ENCODE measurements at places on chromosomes 13 and 19. TPM values are rescaled to one million over a fixed set of nuclear protein-coding genes. Genes with fewer than 3 reads are reported as not detected.
A peak's percentile ranks its signal among the peaks of the same experiment; 100 is the strongest.

DNA sequence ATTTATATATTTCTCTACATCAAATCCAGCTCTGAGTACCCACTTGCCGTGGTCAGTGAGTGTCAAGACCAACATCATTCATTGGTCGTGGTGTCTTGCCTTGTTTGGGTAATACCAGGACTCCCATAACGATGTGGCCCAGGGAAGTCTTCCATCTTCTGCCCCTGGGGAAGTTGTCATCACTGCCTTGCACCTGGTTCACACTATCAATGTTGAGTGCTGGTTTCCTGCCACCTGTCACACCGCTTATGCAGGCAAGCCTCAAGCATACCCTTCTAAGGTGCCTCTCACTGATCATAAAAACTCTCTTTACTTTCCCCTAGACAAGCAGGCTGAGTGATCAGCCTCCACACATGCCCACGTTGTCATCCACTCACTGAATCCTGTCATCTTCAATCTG, 382.4 kb downstream of the KCTD12 start:
- no peak for DNase-seq

- DNase-seq, result no peak
Observed at GRCh38 chr13:103349211-103349980, 283.2 kb upstream of the SLC10A2 start.

DNA sequence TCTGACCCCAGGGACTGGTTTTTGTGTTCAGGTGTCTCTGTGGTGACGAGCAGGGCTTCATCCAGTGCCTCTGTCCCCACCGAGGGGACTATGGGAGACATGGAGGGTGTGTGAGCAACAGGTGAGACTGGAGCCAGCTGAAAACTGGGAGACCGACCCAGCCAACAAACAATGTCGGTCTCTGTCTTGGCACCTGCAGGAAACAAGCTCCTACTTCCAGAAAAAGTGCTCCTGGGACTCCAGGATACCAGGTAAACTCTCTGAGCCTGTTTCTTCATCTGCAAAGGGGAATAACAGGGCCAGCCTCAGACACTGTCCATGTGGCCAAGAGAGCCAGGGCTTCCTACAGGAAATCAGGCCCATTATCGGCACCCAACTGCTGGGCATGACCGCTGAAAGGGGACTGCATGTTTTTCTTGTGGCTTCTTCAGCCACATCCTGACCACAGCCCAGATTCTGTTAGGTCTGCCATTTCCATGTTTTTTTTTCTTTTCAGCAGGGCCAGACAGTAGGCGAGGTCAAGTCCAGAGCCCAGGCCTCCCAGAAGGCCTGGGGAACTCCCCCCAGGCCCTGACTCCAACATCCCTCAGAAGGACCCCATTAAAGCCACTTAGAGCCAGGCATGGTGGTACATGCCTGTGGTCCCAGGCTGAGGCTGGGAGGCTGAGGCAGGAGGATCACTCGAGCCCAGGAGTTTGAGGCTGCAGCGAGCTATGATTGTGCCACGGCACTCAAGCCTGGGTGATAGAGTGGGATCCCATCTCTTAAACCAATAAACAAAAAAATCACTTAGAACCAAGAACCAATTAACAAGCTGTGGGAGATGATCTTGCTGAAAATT, 836 bp upstream of the BST2 start:
- no peak for DNase-seq

The ZNF627 gene
- total RNA-seq, result 3.4 TPM

GRCh38 chr13:59111751-59112171, 1052.0 kb downstream of the DIAPH3 start:
- DNase-seq, result no peak

The DACT3 gene
- 0.26 TPM for total RNA-seq

- no peak for DNase-seq
Observed at GRCh38 chr13:30799356-30799824, 64.0 kb downstream of the ALOX5AP start.

GRCh38 chr13:31605076-31605860, 134.1 kb upstream of the RXFP2 start:
- DNase-seq, result no peak

GRCh38 chr19:15259907-15260306, 27.7 kb upstream of the EPHX3 start:
- DNase-seq, result no peak

DNA sequence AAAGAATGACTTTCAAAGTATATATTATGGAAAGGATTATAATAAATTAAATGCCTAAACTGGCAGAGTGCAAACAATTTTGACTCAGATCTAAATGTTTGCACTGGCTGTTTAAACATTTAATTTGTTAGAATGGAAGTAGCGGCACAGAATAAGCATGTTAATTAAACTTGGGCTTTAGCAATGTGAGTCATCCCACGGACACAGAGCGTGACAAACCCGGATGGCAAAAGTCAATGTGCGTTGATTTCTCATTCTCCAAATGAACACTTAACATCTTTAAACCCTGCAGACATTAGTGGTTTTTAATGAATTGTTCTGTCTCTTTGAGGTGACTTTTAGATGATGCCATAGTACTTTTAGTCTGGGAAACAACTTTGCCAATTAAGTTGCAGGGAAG, 38.4 kb downstream of the PCDH8 start:
- DNase-seq, result no peak

- no peak for DNase-seq
Observed at GRCh38 chr13:23436680-23437079, 3.2 kb upstream of the SACS start.

The CNFN gene
- not detected for total RNA-seq

DNA sequence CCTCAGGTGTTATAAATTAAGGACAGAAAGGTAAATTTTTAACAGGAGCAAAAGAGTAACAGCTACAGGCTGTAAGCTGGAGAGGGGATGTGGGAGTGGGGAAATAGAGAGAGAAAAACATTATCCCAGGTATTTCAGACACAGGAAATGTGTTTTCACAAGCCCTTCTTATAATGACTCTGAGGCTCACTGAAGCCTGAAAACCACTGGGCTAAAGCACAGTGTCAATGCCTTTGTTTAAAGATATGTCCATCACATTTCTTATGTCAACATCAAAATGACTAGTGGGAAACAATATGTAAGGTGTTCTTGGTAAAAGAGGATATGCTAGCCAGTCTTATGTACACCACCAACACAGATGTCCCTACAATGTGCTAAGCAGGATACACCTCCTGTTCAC, 365.9 kb downstream of the FGF14 start:
- no peak for DNase-seq

DNA sequence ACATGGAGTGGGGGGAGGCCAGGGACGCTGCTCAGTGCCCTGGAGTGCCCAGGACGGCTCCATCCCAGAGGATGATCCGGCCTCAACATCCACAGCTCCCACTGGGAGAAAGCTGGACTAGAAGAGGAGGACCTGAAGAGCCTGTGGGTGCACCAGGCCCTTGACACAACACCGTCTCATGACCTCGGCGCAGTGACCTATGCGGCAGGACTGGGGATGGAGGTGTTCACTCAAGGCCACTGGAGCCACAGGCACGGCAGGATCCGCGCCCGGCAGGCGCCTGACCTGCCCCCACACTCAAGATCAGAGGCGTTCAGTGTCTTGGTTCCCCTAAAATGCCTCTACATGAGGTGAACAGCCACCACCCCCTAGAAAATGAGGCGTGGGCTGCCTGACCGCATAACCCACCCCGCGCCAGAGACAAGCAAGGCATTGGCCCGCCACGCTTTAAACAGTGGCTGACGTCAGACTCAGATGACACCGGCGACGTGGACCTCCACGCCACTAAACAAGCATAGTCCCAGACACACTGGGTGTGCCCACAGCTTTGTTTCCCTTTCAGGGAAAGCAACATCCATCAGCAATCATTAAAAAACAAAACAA, 8.0 kb downstream of the SGTA start:
- no peak for DNase-seq

The NKPD1 gene
- total RNA-seq, result not detected

DNA sequence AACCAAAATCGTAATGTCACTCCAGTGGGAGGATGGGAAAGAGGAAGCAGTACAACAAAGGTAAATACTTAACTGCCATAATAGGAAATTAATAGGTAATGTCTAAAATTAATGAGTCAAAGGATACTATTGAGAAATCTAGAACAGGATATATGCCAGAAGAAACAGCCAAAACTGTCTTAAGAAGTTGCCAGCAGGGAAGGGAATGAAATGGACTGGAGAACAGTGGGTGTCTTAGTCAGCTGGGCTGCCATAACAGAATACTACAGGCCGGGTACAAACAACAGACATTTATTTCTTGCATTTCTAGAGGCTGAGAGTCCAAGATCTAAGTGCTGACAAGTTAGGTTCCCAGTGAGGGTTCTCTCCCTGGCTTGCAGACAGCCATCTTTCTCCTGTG, 40.3 kb upstream of the IPO5 start:
- no peak for DNase-seq

The ZNF491 gene
- 1.2 TPM for total RNA-seq

DNA sequence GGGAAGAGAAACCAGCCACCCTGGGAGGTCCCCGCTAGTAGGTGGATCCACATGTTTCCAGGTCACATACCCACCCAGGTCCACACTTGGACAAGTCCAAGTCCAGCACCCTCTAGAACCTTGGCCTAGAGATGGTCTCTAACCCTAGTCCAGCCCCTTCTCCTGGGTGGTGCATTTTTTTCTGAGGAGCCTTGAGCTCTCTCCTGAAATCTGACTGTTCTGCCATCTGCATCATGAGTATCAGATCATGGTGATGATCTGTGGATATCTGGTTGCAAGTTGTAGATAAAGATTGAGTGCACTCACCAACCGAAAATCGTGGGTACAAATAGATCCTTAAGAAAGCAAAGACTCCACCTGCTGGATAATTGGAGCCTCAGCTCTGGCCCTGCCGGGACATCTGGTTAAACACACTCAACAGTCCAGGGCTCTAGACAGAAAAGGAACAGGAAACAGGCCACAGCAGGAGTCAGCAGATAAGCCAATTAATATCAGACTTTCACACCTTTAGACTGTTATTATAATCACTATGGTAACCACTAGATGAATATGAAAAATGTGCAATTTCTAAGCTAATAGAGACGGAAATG, 41.1 kb downstream of the GPR12 start:
- no peak for DNase-seq

DNA sequence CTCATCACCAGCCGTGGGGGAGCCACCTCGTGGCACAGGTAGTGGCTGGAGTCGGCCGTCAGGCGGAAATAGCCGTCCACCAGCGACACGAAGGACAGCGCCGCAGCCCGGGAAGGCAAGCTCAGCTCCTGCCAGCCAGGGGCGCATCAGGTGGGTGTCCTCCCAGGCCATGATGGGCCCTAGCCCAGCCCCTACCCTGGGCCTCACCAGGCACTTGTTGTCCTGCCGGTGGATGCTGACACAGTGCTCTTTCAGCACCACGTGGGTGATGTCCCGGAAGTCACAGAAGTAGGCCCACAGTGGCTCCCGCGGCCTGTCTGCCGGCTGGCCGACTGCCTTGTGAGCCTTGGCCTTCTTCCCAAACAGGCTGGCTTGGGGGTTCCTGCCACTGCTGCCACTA, 15.7 kb downstream of the TYK2 start:
- no peak for DNase-seq

The IGSF23 gene
- total RNA-seq, result not detected

DNA sequence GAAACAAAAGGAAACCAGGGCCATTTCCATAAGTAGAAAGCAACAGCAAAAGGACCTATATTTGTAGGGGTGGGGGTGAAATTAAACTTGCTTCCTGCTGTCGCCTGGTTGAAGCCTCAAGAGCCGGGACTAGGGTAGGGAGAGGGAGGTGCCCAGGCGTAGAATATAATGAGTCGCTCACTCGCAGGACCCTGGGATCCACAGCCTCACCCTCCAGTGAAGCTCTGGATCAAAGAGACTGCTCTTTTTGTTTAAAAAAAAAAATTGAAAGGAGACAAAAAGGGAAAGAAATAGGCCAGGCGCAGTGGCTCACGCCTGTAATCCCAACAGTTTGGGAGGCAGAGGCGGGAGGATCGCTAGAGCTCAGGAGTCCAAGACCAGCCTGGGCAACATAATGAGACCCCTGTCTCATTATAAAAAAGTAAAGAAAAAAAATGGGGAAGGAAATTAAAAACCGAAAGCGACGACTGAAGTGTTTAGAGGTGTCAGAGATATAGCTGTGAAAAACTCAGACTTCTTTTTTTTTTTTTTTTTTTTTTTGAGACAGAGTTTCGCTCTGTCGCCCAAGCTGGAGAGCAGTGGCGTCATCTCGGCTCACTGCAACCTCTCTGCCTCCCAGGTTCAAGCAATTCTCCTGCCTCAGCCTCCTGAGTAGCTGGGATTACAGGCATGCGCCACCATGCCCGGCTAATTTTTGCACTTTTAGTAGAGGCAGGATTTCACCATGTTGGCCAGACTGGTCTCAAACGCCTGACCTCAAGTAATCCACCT, 10.9 kb upstream of the ADGRE5 start:
- DNase-seq, result no peak

DNA sequence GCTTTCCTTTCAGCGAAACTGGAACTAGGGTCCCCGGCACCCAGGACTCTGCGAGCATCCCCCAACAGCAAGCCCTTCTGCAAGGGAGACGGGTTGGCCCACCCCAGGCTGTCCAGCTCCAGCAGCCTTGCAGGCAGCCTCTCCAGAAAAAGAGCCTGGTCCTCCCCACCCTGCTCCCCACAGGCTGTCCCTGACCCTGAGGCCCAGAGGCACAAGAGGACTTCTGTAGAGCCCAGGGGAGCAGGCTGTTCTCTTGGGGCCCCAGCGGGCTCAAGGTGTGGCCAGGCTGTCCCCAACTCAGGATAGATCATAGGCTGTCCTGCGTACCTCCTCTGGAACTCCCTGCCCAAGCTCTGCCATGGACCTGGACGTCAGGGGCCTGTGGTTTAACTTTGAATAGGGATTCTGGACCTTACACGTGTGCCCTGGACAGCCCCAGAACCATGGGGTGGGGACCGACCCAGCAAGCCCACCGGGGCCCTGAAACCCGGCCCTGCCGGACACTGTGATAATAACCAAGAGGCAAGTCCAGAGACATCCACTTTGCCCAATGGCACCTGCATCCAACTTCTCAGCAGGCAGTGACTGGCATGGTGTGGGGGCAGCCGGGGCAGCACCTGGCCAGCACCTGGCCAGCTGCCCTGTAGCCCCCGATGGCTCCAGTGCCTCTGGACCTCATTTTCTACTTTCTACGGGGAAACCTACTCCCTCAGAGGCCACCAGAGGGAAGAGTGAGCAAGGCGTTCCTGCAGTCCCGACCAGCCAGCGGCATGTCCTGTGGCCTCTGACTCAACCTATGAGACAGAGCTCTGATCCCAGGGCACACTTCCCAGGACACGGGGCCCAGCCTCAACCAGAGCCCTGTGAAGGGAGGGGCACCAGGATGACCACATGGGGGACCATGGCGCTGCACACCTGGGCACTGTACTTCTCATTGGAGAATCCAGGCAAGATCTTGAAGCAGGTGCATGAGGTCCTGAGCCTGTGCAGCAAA, 50.9 kb upstream of the TPM4 start:
- DNase-seq, result no peak

GRCh38 chr19:51904331-51905165, at the start of gene ZNF649:
TSS of gene ZNF649 (minus strand) at chr19:51905017. CDS start at chr19:51900107, 4,910 bp downstream.
- DNase-seq, result peak; percentile 79

The DIRAS1 gene
- total RNA-seq, result 0.62 TPM

All from gastrocnemius medialis (tissue), 4 donors.